Germinal center (tissue), 1 donor: ENCODE measurements at places on chromosomes 11 and 22.

DNA sequence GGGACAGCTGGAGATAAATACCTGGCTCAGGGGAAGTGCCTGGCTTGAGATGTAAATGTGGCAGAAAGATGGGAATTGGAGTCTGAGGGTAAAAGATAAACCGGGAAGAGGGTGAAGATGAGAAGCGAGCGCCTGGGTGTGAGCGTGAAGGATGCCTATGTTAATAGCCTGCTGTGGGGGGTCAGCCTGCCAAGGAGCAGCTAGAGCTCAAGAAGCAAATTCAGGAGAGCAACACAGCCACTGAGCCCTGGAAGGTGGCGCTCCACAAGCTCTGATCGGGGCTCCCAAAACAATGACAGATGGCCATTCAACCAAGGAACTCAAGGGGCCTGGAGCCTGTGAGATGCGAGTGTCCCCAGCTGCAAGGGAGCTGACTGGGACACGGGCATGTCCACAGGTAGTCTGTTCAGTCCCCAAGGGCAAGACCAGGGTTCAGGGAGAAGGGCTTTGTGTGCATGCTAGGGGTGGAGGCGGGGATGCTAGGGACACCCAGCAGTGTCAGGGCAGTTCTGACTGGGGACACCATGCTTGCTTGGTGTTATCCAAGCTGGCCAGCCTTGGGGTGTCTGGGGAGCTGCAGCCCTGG is 2.8 kb downstream of the GSC2 start:
- no peak for DNase-seq

- no peak for DNase-seq
Measured at GRCh38 chr11:10862446-10862845, 4.6 kb upstream of the ZBED5 start.

DNA sequence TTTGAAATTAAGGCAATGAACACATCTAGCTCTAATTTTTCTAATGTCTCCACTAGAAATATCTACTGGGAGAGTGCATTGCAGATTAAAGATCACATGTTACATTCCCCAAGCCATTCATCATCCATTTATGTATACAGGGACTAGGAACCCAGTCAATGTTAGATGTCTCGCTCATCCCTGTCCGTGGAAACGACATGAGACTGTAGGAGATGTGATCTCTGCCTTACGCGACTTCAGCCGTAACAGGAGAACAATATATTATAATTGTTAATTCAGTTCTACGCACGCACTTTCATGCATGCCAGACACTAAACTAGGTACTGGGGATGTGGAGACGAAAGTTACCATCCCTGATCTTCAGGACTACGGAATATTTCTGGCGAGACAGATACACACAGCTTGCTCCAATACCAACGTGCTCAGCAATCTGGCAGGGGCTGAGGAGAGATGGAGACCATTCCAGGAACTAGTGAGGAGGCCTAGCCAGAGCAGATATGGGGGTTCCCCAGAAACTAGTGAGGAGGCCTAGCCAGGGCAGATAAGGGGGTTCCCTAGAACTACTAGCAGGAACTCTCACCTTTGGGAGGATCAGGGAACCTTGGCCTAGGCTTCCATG is 706 bp downstream of the DCPS start:
- DNase-seq = no peak

- no peak for DNase-seq
Measured at GRCh38 chr11:3382613-3383285, 3.8 kb upstream of the ZNF195 start.

- no peak for DNase-seq
Measured at GRCh38 chr11:40168414-40168813, 1291.0 kb downstream of the LRRC4C start.

DNA sequence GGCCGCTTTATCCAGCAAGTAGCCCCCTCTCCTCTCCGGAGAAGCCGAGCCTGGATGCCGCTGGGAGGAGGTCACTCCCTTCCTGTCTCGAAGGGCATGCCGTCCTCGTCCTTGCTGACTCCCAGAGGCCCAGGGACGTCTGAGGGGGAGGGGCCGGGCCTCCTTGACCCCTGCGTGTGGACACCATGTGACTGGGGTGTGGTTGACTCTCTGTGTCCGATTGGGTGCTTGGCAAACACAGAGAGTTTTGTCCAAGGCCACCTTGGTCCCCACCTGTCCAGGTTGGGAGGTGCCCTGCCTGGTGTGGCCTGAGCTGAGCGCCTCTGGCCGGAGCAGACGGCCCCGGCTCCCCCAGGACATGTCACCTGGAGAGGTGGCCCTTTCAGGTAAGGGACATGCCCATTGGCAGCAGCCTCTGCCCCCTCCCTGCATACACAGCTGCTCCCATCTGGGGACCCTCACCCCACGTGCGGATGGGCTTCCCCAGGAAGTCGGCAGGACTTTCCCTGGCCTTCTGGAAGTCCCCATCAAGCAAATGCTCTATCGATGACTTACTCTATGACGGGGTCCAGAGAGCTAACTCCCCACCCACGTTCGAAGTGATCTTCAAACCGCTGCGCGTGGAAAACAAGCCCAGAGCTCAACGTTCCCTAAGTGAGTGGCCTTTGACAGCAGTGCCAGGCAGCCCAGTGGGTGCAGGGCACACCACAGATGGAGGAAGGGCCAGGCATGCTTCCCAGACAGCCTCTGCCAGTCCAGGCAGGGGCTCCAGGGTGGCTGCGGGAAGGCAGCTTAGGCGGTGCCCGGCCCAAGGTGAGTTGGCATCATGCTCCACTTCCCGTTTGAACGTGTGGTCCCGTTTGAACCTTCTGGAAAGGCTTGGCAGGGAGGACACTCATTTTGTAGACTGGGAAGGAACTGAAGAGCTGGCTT is at the start of gene SMIM38:
TSS of gene SMIM38 (plus strand) at position 634 of the 933 bp plus-strand sequence. CDS start 1,912 bp downstream, outside the sequence.
- DNase-seq = no peak

GRCh38 chr11:87353771-87354345 is 316.1 kb downstream of the TMEM135 start:
- DNase-seq = no peak

DNA sequence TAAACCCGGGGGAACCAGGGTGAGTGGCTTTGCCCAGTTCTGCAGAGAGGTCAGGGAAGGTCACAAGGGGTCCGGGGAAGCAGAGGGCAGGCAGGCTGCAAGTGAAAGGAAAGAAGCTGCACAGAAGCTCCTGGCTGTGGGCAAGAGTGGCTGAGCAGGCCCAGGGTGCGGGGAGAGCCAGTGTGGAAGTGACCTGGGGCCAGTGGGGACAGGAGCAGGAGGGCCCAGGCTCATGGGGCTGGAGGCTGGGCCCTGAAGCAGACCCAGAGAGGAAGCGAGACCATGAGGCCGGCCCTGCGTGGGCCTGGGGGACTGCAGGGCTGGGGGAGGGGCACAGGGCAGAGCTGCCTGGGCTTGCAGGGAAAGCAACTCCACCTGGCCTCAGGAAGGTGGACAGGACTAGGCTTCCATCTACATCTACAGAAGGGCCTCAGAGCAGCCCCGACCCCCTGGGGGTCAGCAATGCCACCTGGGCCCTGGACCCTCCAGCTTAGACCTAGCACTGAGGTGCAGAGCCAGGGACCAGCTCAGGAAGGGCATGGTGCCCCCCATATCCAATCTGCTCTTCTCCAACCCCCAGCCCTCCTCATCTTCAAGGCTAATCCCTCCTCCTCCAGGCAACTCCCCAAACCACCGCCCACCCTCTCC is 11.6 kb downstream of the IGF2 start:
- no peak for DNase-seq

DNA sequence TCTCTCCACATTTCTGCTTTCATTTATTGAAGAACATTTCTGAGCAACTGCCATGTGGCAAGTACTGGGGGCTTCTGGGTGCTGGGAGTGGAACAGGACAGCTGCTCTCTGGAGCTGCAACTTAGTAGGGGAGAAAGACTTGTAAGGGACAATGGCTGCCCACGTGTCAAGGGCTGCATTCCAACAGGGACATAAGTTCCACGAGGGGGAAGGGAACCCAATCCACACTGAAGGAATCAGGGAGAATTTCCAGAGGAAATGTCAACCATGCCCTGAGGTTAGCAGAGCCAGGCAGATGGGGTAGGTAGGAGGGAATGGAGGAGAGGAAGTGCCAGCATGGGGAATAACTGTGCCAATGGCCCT is 1.7 kb downstream of the MAPK8IP2 start:
- no peak for DNase-seq

- no peak for DNase-seq
Measured at GRCh38 chr11:90176069-90176468, 41.6 kb downstream of the NAALAD2 start.

GRCh38 chr11:41377709-41378394 is 81.6 kb downstream of the LRRC4C start:
- no peak for DNase-seq

- DNase-seq = no peak
Measured at GRCh38 chr11:11884774-11885481, 43.2 kb downstream of the USP47 start.

DNA sequence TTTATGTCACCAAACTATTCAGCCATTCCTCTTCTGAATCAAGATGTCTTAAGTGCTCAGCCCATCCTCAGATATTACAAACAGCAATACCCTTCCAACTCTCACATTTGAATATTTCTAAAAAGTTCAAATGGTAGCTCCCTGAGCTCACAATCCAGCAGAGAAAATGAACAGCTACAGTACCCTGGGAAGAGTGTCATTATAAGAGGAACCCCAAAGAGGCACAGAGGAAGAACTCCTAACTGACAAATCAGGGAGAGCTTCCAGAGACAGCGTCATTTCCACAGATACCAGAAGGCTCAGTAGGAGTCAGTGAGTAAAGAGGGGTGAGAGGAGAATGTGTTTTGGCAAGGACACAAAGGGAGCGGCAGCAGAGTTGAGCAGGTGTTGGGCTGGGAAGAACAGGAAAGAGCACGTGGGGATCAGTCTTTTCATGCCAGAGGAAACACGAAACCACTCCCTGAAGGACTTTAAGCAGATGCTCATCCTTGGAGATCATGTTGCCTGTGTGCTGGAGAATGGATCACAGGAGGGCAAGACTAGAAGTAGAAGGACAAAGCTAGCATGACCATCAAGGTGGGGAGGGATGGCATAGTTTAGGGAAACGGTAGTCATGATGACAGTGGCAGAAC is 4.3 kb downstream of the CLTCL1 start:
- DNase-seq = no peak

DNA sequence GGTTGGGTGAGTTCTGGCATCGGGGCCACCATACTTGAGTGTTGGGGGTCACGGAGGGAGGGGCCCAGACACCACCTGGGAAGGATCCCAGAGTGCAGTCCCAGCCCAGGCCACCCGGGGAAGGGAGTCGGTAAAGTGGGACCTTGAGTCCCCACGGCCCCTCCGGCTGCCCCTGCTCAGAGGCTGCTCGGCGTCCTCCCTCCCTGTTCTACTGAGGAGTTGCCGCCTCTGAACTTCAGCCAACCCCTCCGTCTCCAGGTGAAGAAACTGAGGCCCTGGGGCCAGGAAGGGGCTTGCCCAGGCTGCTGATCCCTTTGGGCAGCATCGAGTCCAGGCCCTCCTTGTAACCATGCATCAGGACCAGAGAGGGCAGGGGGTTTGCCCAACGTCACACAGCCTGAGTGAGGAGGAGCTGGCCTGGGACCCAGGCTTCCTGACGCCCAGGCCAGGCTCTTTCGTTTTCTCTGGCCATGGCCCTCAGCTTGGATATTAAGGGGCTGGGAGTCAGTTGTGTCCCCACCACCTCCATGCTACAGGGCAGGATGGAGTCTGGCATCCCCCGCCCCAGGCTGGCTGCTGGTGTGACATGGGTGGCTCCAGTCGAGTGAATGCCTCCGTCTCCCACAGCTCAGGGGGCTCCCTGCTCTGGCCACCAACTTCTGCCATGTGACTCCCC is 1.3 kb downstream of the PARVG start:
- DNase-seq = peak; percentile 32

GRCh38 chr11:128732471-128733277 is 38.8 kb downstream of the FLI1 start:
- no peak for DNase-seq

DNA sequence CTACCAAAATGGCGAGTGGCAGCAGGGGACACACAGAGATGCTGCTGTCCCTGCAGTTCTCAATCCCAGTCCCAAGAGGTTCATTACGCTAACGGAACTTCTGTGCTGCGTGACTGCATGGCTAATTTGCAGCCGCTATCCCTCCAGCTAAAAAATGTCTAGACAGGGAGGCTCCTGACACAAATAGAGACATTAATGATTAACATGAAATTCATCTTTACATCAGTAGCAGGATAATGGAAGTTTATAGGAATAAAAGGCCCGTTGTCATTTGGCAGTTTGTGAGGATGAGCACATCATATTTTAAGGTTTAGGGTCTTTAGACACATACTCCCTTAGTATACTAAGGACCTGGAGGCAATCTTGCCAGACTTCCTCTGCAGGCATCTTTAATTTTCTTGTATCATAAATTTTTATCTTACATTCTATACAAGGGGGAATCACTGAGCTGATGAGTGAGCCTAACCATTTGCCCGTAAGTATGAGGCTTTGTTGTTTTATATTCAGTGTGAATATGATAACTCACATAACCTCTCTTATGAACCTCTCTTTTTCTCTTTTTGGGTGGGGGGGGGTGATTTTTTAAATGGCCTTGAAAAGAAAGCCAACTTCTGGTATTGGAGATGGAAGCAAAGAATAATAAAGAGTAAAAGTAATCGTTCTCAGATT is 99.8 kb upstream of the OR9G4 start:
- no peak for DNase-seq
